Left lobe of liver (tissue), 2 donors: ENCODE measurements at places on chromosomes 7 and 10. TPM values are rescaled to one million over a fixed set of nuclear protein-coding genes. Genes with fewer than 3 reads are reported as not detected.

GRCh38 chr10:131227163-131227740 is 84.3 kb downstream of the TCERG1L start:
- DNase-seq: no peak

GRCh38 chr7:1242256-1242605 is 9.6 kb downstream of the UNCX start:
- no peak for DNase-seq

- DNase-seq: no peak
Observed at GRCh38 chr7:18494821-18495408, 634 bp upstream of the HDAC9 start.

DNA sequence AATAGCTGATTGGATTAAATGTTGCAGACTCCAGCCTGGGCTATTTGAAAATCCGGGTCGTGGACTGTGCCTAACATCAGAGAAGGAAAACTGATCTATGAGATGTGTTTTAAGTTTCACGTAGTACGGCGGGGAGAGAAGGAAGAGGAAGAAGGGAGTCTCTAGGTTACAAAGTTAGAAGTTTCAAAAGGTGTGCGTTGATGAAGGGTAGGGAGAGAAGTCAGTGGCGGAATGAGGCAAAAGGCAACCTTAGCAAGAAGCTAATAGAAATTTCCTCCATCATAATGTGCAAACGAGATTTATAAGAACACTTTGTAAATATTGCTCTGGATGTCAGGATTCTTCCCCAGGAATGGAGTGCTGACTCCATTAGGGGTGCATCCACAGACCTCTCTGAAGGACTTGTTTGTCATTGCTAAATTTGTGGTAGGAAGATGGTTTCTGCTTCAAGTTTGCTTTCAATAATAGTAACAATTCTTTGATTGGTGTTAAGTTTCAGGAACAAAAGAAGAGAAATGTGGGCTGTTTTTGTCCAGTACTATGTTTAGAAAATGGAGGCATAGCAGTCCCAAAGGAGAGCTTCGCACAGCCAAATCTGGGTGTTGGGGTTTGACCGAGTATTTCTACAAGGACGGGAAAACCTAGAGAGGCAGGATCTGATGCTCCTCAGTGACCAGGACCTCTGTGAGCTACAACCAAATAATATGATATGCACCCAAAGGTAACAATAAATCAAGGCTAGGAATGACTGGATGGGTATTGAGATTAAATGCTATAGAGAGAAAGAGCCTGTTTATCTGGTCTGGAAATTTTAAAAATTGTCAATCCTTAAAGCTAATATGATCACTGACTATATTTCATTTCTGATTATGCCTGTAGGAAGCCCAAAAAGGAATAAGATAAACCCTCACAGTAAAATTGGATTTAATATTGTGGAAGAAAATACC is 8.2 kb downstream of the TWIST1 start:
- no peak for DNase-seq

GRCh38 chr7:105745681-105746330 is 130.6 kb downstream of the ATXN7L1 start:
- DNase-seq: no peak

DNA sequence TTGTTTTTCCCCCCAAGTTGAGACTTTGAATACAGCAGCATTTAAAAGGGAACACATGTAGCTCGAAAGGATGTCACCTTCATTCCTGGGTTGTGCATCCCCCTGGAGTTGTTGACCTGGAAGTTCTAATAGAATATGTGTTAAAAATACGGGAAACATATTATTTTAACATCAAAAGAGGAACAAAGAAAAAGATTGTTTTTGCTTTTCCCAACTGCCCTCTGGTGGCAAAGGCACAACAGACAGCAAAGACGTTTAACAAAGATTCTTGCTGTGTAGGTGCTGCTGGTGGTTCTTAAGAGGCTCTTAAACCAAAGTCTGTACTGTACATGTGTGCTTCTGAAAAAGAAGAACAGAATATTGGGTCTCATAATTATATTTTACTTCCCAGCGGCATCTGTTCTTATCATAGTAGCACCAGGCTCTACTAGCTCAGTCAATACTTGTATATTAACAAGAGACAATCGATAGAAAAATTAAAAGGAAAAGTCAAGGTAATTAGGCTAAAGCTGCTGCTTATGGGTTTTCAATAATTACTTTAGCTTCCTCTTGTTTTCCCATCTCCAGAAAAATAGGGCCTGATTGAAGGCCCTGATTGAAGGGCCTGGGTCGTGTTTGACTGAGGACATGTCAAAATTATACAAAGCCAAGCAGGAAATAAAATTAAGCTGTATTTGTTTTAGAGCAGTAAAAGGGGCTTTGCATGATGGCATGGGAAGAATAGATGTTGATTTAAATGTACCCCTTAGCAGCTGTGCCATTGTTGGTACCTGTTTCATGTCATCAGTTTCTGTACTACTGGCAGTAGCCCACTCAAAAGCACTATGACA is 384.2 kb upstream of the LRGUK start:
- DNase-seq: no peak

GRCh38 chr10:46530249-46531186 is 25.9 kb downstream of the GPRIN2 start:
- no peak for DNase-seq

GRCh38 chr10:132833421-132834111 is 47.6 kb upstream of the NKX6-2 start:
- DNase-seq: no peak

GRCh38 chr10:80945264-80945880 is 407.7 kb downstream of the SH2D4B start:
- no peak for DNase-seq

- no peak for DNase-seq
Observed at GRCh38 chr7:135731131-135731530, 3.1 kb upstream of the SLC13A4 start.

DNA sequence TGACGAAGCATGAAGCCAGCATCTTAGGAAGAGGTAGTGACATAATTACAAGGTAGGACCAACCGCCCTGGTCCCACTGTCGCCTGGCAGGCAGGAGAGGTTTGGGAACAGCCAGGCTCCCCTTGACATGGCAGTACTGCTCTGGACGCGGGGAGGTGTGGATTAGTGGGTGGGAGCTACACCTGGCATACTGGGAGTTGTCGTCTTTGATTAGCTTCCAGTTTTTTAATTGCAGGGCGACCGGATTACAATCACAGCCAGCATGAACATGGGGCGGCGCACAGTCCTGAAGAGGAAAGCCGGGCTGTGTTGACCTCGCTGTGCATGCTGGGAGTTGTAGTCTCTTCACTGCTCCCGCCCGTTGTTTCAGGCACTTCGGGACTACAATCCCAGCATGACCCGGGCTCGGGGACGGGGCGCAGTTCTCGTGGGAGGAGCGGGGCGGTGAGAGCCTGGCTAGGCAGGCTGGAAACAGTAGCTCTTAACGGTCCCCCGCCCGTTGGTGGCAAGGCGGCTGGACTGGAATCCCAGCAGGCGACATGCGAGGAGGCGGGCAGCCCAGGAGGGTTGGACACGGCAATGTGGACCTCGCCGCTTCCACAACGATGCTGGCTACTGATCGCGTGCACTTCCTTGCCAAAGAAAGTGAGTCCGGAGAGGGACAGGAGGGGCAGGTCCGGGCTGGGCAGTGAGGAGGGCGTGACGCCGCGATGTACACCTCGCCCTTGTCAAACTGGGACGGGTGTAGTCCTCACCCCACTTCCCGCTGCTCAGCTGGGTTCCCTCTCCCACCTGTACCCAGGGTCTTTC is 98.0 kb upstream of the ZNF722 start:
- DNase-seq: peak; percentile 96

- DNase-seq: peak; percentile 88
Observed at GRCh38 chr7:100469227-100470044, 5.4 kb upstream of the SPACDR start.

- DNase-seq: no peak
Observed at GRCh38 chr10:130038019-130038555, 72.5 kb downstream of the C10orf143 start.

DNA sequence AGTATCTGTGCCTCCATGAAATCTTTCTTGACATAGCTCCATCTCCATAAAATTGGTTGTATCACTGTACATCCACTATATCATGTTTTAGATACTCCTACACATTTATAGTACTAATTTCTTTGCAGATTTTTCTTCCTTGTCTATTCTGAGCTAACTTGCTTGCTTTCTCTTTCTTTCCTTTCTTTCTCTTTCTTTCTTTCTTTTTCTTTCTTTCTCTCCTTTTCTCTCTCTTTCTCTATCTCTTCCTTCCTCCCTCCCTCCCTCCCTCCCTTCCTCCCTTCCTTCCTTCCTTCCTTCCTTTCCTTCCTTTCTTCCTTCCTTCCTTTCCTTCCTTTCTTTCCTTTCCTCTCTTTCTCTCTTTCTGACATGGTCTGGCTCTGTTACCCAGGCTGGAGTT is 23.7 kb downstream of the TASOR2 start:
- DNase-seq: no peak

- no peak for DNase-seq
Observed at GRCh38 chr7:80841423-80841955, 77.4 kb downstream of the SEMA3C start.

GRCh38 chr10:119542357-119542987 is at the start of gene RGS10:
RGS10 (minus strand) TSS chr10:119542719; CDS start chr10:119542638, 81 bp downstream.
- DNase-seq: peak; percentile 55

DNA sequence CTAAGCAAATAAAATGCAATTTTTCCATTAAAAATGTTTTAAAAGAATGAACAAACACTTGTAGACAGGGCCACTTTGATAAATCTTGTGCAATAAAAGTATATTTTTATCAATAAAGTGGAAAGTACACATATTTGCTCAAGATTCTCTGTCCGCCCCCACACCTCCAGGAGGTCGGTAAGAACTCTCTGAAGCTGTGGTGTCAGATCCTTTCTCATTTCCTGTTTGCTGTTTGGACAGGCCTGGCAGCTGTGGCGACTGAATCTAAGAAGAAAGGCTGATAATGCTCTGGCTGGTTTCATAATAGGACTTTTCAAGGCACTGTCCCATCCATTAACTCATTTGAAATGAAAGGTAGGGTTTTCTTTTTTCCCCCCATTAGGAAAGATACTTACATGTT is 15.3 kb upstream of the ASB4 start:
- DNase-seq: no peak

DNA sequence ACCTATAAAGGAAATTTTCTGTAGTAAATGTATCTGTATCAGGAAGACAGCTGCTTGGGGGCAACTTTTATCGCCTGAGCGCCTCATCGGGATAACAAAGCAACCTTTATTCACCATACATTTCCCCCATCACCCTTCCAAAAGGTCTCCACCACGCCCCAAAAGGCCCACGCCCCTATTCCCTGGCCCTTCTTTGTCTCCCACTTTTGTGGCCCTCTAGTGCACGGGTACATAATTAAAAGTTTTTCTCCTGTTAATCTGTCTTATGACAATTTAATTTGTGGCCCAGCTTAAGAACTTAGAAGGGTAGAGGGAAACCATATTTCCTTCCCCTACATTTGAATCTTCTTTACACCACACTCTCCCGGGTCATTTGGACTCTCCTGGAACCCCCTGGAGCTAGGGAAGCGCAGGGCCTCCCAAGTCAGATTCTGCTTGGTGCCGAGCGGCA is 625 bp downstream of the RP9 start:
- no peak for DNase-seq

DNA sequence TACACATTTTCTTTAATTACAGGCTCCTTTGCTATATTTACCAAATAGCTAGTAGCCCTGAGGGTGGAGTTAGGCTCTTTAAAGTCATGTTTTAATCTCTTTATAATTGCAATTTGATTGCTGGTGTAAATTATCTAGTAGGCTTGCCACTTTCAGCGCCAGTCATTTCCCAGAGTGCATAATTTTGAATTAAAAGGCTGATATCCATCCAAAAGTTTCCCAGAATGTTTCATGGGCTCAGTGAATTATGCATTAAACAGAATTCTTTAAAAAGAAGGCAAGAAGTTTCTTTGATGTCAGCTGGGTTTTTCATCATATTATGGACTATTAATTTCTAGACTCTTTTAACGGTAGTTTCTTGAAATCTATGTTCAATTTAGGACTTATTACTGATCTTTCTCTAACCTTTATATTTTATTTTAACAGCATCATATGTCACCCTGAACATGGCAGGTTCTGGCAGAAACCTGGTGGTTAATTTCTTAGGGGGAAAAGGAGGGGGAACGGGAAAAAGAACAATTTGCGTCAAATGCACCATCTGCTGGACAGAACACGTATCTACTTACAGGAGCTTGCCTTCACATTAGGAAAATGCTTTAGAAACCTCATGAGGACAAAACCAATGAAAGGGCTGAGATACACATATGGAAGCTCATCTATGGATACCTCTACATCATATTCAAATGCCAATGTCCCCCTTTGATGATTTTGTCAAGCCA is 171.1 kb downstream of the GRM3 start:
- DNase-seq: no peak

GRCh38 chr7:86130268-86130667 is 513.4 kb upstream of the GRM3 start:
- DNase-seq: no peak

- no peak for DNase-seq
Observed at GRCh38 chr7:155298288-155298833, 683 bp downstream of the INSIG1 start.

DNA sequence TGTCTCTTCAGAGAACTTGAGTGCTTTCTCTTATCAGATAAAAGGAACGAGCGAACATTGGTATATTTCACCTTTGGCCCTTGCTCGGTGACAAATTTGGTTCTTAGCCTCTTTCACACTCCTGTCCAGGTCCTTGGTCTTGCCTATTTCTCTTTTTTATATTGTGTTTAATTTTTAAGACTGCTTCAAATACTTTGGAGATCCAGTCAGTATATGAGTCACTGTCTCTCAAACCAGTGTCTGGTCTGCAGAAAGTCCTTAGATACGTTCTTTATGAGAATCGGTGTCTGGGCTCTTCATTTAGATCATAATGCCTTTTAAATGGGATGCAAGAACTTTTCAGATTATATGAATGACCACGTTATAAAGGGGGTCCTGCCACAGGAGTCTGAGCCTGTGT is 55.0 kb downstream of the PIK3AP1 start:
- DNase-seq: no peak

DNA sequence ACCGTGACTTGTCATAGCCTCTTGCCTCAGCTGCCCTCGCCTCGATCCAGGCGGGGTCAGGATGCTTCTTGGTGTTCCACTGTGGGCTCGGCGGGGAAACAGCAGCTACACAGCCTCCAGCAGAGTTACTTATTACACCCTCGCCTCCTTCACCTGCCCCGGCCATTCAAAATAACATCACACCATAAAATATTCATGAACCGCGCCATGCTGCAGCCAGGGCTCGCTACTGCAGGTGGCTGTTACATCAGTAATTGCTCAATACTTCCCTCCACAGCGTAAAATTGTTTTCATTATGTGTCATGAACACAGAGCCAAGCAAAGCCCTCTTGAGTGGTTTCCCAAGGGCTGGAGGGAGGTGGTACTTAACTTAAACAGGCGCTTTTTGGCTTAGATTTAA is 241.5 kb upstream of the SP8 start:
- no peak for DNase-seq

GRCh38 chr7:94301024-94301586 is 93.6 kb upstream of the COL1A2 start:
- no peak for DNase-seq

GRCh38 chr10:21208666-21209316 is 311.7 kb upstream of the NEBL start:
- no peak for DNase-seq

- no peak for DNase-seq
Observed at GRCh38 chr7:29890251-29890650, 83.9 kb downstream of the WIPF3 start.

TRIM4 gene
- total RNA-seq: 13.7 TPM

CARD11 gene
- 0.63 TPM for total RNA-seq

LRRTM3 gene
- not detected for total RNA-seq

WIPF3 gene
- 0.73 TPM for total RNA-seq

PHKG1 gene
- total RNA-seq: 0.78 TPM

CLDN4 gene
- total RNA-seq: 1.7 TPM

GPR22 gene
- total RNA-seq: not detected

PRKRIP1 gene
- 10.8 TPM for total RNA-seq

CRHR2 gene
- not detected for total RNA-seq

CLIP2 gene
- total RNA-seq: 5.4 TPM

PRKCQ gene
- 0.20 TPM for total RNA-seq

FAM171A1 gene
- 8.6 TPM for total RNA-seq

GNGT1 gene
- total RNA-seq: not detected
